ENCODE measurements at places on chromosomes 2 and 18.

DNA sequence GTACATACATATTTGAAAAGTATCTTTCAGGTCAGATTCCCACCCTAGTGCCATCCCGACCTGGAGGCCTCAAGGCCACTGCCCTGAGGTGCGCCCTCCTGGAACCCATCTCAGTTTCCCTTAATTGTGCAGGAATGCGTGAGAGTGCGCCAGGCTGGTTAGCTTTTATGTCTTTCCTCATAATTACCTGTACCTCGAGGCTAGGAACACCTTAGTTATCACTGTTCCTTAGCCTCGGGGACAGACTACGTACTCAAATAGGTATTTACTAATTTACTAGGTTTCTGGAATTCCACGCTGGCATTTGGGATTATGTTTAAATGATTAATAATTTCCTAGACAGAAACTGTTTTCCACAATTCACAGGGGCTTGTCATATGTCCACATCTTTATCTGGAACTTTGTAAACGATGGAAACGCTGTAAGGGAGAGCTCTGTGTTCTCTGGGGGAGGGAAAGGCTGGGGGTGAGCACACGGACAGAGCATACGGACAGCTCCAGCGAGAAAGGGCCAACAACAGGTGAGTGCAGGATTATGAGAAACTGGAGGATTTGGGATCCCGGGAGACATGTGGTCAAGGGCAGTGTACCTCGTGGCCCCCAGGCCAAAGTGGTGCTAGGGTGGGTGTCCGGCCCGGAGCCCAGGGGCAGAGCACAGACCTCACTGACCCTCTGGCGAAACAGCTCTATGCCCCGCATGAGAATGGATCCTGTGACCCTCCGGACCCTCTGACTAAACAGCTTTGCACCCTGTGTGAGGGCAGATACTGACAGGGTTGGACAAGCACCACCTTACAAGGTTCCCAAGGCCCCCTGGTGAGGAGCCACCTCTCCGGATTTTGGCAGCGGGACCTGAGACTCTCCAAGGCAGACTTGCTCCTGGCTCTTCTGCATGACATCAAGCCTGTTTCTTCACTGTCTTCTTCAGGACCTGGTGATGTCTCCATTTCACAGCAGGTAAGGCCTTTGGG lies 102.0 kb upstream of the PXDN start:
- DNase-seq = no peak

DNA sequence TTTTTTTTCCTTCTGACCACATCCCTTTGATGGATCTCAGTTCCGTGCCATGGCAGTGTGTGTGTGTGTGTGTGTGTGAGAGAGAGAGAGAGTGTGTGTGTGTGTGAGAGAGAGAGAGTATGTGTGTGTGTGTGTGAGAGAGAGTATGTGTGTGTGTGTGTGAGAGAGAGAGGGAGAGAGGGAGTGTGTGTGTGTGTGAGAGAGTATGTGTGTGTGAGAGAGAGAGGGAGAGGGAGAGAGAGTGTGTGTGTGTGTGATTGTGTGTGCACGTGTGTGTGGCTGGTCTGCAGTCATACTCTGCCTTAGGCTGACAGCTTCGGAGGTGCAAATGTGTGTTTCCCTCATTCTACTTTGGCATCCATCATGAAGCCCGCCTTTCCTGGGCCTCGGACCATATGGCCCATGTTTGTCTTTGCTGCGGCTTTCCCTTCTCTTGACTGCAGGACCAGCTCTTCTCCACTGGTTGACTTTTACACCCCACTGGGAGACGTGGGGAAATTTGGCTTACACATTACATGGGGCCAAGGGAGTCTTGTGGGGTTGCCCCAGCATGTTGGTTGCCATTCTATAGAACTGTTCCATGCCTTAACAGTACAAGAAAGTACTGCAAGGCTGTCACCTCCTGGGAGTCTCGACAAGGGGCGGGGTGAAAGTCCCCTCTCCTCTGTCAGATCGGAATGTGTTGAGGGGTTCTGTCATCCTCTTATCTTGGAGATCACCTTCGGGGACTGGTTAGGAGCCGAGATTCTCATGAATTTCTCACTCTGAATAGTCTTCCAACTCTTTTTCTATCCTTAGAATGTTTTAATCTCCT lies 21.6 kb downstream of the TSN start:
- DNase-seq = no peak

DNA sequence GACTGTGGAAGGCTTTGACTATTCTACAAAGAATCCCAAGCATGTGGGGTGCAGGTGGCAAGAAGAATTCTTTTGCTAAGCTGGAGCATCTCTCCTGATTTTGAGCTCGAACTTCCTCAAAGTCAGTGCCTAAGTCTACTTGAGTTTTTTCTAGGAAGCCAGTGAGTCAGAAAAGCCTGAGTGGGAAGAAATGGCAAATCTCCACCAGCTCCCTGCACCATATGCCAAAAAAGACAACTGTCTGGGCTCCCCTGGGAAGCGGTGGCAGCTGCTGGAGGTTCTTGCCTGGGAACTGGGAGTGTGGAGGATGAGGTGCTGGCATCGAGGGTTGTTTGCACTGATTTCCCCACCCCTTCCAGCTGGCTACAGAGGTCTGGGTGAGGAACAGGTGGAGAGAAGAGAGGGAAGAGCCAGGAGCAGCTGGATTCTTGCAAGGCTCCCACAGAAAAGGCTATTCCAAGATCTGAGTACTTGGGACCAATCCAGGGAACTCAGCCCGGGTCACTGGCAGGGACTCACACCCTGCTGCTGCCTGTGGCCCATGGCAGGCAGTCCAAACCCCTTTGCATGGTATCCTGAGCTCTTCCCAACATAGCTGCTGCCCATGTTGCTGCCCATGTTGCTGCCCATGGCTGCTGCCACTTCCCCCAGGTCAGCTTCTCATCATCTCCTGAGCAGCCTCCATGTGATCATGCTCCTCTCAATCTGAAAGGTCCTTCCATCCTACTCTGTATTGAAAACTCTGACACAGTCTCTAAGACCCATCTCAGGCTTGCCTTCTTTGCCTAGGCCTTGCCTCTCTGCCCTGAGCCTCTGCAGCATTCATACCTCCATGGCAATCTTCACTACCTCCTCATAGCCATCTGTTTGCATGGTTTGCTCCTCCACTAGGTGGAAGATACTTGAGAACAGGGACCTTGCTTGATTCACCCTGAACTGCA lies 128.3 kb upstream of the SPATS2L start:
- no peak for DNase-seq

DNA sequence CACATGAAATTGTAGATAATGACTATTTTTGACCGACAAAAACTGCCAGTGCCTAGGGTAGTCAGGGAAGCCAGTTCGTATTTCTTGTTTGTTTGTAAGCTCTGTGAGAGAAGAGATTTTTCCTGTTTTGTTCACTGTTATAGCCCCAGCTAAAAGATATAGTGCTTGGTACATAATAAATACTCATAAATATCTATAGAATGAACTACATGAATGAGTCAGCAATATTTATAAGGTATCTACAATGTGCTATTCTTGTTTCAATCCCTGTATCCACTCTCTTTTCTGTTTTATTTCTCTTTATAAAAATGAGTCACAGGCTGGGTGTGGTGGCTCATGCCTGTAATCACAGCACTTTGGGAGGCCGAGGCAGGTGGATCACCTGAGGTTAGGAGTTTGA lies 275.6 kb upstream of the FANCL start:
- DNase-seq = no peak

DNA sequence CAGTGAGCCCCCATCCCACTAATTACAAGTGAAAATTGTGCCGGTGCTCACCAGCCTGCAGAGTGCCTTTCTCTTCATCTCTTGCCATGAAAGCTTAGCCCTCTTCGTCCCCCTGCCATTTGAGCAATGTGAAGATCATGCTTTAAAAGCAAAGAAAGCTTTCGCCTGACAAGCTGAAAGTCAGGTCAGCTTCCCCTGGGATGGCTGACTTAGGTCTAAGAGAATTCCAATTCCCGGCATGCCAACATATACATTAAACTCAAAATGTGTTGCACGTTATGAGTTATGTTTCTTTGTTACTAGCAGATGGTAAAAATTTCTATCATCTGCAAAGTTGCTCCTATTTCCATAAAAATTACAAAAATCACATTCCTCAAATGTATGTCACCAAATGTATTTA lies 129.8 kb downstream of the AFF3 start:
- no peak for DNase-seq

DNA sequence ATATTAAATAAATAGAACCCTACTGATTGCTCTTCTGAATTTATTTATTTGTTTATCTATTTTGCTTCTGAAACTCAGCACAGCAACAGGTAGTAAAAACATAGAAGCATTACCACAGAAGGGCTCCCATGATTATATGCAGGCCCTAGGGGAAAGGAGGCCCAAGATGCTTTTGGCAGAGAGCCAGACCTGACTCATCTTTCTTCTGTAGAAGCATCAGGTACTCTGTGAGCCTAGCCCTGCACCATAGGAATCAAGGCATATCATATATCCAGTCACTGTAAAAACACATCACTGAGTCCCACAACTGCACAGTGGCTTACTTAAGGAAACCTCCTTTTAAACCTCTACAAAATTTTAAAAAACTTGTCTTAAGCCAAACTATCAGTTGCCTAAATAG lies 1.8 kb downstream of the SCN9A start:
- no peak for DNase-seq

- no peak for DNase-seq
Observed at GRCh38 chr2:97706708-97707345, 6.5 kb upstream of the ZAP70 start.

DNA sequence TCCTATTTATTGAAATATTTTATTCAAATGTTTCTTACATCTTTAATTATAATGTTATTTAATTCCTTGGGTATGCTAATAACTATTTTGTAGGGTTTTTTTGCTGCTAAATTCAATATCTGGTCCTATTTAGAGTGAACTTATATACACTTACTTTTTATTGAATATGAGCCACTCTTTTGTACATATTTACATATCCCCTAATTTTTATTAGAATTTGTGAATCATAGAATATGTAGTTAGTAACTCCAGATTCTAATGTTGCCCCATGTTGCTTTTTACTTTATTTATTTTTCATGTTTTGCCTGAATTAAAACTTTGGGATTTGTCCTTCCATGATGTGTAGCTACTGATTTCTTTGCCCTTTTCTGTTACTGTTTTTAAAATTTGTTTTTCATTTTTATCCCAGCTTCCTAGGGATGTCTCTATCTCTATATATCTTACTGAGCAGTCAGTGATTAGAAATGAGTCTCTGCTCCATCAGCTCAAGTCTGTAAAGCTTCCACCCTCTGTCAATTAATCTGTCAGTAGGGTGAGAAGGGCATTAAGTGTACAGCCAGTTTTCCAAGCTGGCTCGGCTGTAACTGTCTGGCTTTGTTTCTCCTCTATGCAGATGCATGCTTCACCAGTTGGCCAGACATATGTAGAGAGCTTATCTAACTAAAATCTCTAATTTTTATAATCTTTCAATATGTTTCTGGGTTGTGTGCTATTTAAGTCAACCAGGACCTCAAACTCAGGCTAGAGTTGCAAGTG lies 256.9 kb downstream of the CDH19 start:
- DNase-seq = no peak

DNA sequence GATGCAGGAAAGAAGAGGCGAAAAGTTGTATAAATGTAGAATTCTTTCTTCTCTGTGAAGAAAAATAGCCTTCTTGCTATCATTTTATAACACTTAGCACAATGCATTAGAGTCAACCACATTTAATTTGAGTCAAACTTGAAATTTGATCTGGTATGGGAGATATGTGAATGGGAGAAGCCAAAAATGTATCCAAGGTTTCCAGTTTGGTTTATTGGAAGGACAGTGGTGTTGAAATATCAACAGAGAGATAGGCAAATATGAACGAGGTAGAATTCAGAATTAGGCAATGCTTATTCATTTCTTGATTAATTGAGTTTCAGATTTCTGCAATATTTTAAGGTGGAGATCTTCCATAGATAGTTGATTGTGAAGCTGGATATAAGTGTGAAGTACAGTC lies 991.9 kb upstream of the CHAC2 start:
- DNase-seq = no peak

DNA sequence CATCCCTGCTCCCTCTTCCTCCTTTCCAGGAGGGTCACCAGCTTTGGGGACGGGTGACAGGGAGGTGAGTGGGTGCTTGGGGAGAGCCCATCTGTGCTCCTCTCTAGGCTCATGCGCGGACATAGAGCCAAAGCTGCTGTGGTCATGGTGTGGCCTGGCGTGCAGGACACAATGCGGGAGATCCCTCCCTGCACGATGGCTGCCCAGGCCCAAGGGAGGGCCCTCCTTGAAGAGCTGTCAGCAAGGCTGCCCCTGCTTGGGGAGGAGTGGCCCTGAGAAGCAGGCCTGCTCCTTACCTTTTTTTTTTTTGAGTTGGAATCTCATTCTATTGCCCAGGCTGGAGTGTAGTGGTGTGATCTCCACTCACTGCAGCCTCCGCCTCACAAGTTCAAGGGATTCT lies 111.4 kb downstream of the DYSF start:
- DNase-seq = no peak

GRCh38 chr18:45670281-45670962 lies 53.6 kb upstream of the SLC14A1 start:
- peak; percentile 32 for DNase-seq

GRCh38 chr18:77207540-77207939 lies 42.1 kb upstream of the GALR1 start:
- peak; percentile 25 for DNase-seq

GRCh38 chr2:51290725-51291124 lies 258.8 kb upstream of the NRXN1 start:
- no peak for DNase-seq

DNA sequence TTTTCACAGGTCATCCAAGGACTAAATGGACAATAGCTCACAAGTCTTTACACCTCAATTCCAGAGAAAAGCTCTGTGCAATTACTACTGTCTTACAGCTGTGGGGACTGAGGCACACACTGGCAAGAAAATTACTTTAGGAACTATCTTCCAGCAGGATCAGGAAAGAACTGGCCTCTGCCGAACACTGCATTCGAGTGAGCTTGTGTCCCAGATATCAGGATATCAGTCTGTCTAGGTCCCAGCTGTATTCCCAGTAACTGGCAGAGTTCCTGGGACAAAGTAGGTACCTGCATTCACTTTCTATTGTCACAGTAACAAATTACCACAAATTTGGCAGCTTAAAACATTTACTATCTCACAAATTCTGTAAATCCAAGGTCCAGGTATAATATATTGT lies 183.7 kb downstream of the IRS1 start:
- DNase-seq = no peak

DNA sequence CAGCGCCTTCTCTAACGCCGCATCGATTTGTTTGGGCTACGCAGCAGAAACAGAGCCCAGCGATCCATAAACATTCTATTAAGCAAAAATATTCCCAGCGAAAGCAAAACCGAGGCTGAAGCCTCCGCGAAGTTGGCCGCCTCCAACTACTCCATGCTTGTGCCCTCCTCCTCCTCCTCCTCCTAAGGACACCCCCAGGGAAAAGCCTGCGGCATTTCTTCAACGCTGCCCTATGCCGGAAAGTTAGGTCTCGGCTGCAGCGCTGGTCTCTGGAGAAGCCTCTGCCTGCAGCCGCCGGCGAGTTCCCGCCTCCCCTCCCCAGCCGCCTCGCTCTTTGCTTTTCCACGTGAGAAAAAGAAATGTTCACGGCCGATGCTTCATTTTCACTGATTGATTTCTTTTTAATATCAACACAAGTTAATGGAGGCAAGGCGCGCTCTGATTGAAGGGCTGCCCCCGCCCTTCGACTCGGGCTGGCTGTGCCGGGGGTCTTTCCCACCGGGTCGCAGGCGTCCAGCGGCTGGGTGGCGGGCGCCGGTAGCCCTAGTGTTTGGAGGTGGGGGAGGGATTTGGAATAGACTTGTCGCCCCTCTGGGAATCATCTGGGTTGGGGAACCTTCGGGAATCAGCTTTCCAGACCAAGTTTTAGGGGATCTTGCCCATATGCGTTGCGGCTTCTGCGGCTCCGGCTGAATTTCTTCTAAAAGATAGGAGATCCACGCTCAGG lies 3.9 kb downstream of the NRP2 start:
- no peak for DNase-seq
